ENCODE measurements at places on chromosomes 6 and 20.
A peak's percentile ranks its signal among the peaks of the same experiment; 100 is the strongest.

- no peaks in the 10 kb centered on the region for H3K36me3 ChIP-seq
- H3K27ac ChIP-seq: no peak overlapping the region
- H3K4me1 ChIP-seq: peaks cover 2% of the 10 kb centered on the region
- no peak overlapping the region for H3K4me3 ChIP-seq
- peak; percentile 67 for DNase-seq
- peaks cover 61% of the 10 kb centered on the region for H3K27me3 ChIP-seq
Measured at GRCh38 chr6:32868257-32868788, 14.3 kb downstream of the PSMB9 start.

DNA sequence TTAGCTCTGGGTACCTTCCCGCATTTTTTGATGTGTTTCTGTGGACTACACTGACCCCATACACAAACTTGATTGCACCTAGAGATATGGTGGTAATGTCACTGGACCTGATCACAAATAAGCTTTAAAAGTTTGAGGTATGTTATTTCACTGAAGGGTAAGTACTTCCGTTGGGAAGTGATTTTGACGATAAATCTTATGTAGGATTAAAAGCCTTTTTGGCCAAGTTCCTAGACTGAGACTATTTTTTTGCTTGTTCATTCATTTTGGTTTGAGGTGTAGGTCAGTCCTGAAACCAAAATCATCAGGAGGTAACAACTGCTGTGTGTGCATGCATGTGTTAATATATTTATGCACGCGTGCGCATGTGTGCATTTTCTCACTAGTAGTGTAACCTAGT, 336.3 kb downstream of the TFAP2A start:
- H3K4me1 ChIP-seq: no peaks in the 10 kb centered on the region
- no peaks in the 10 kb centered on the region for H3K36me3 ChIP-seq
- no peak overlapping the region for H3K27ac ChIP-seq
- peaks cover 5% of the 10 kb centered on the region for H3K27me3 ChIP-seq
- no peak overlapping the region for H3K4me3 ChIP-seq

GRCh38 chr6:43776115-43776798, 6.2 kb downstream of the VEGFA start:
- H3K4me3 ChIP-seq: no peak overlapping the region
- no peak for DNase-seq
- H3K4me1 ChIP-seq: peaks cover 32% of the 10 kb centered on the region
- H3K36me3 ChIP-seq: peaks cover 18% of the 10 kb centered on the region

- H3K27me3 ChIP-seq: no peaks in the 10 kb centered on the region
- no peak overlapping the region for H3K4me3 ChIP-seq
- H3K36me3 ChIP-seq: no peaks in the 10 kb centered on the region
- H3K27ac ChIP-seq: no peak overlapping the region
- no peaks in the 10 kb centered on the region for H3K4me1 ChIP-seq
Measured at GRCh38 chr6:168045141-168045691, 33.8 kb downstream of the FRMD1 start.

- no peak overlapping the region for H3K27ac ChIP-seq
- H3K4me1 ChIP-seq: peaks cover 11% of the 10 kb centered on the region
- H3K27me3 ChIP-seq: peaks cover 5% of the 10 kb centered on the region
- no peak overlapping the region for H3K4me3 ChIP-seq
Measured at GRCh38 chr6:122730775-122731386, 48.6 kb upstream of the FABP7 start.

GRCh38 chr6:100504786-100505737, 40.3 kb upstream of the SIM1 start:
- no peak for DNase-seq
- H3K4me1 ChIP-seq: peaks cover 2% of the 10 kb centered on the region
- no peak overlapping the region for H3K4me3 ChIP-seq
- H3K27ac ChIP-seq: no peak overlapping the region
- no peaks in the 10 kb centered on the region for H3K27me3 ChIP-seq

- H3K27me3 ChIP-seq: no peaks in the 10 kb centered on the region
- no peak overlapping the region for H3K27ac ChIP-seq
- DNase-seq: no peak
Measured at GRCh38 chr6:167338541-167339117, 13.7 kb downstream of the TTLL2 start.

GRCh38 chr20:37457921-37458320, 63.1 kb upstream of the NNAT start:
- no peaks in the 10 kb centered on the region for H3K36me3 ChIP-seq
- H3K4me1 ChIP-seq: no peaks in the 10 kb centered on the region
- H3K27me3 ChIP-seq: peaks cover 14% of the 10 kb centered on the region
- no peak for DNase-seq

DNA sequence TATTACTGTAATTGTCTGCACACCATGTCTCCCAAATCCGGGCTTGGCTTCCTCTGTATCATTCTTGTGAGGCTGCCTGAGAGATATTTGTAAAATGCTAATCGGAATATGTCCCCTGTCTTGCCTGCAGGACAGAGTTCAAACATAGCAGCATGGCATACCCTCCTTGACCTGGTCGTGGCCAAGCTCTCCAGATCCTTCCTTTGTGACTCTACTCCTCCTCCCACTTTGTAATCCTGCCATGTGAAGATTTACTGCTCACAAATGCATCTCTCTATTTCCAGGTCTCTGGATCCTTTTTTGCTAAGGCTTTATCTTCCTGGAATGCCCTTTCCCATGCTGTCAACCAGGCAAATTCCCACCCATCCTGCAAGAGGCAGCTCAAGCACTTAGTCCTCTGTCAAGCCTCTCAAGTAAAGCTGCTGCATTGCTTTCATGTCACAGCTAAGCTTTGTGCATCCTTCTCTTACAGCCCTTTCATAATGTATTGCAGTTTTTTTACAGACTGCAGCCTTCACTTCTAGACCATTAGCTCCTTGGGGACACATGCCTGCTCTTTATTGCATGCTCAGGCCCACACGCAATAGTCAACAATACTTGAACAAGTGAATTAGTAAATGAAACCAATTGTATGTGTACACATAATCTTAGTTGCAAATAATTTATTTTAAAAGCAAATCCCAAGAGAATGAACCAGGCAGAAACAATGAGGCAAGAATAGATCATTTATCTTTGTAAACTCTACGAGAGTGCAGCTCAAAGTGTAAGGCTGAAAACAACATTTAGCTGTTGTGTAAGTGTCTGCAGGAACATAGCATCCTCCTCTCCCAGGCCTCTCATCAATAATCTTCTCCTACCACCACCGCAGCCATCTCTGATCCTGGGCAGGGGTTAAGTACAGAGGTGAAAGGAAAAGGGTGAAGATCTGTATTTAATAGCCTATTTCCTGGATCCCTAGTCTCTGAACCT, 45.8 kb downstream of the HIVEP2 start:
- peaks cover 26% of the 10 kb centered on the region for H3K4me1 ChIP-seq
- no peak for DNase-seq
- H3K27ac ChIP-seq: no peak overlapping the region
- no peaks in the 10 kb centered on the region for H3K27me3 ChIP-seq
- peaks cover 2% of the 10 kb centered on the region for H3K36me3 ChIP-seq
- no peak overlapping the region for H3K4me3 ChIP-seq

GRCh38 chr6:10725716-10726115, 2.8 kb downstream of the TMEM14C start:
- H3K27me3 ChIP-seq: no peaks in the 10 kb centered on the region
- peaks cover 13% of the 10 kb centered on the region for H3K36me3 ChIP-seq
- H3K4me1 ChIP-seq: peaks cover 26% of the 10 kb centered on the region
- peak overlapping the region; percentile 49 for H3K4me3 ChIP-seq

DNA sequence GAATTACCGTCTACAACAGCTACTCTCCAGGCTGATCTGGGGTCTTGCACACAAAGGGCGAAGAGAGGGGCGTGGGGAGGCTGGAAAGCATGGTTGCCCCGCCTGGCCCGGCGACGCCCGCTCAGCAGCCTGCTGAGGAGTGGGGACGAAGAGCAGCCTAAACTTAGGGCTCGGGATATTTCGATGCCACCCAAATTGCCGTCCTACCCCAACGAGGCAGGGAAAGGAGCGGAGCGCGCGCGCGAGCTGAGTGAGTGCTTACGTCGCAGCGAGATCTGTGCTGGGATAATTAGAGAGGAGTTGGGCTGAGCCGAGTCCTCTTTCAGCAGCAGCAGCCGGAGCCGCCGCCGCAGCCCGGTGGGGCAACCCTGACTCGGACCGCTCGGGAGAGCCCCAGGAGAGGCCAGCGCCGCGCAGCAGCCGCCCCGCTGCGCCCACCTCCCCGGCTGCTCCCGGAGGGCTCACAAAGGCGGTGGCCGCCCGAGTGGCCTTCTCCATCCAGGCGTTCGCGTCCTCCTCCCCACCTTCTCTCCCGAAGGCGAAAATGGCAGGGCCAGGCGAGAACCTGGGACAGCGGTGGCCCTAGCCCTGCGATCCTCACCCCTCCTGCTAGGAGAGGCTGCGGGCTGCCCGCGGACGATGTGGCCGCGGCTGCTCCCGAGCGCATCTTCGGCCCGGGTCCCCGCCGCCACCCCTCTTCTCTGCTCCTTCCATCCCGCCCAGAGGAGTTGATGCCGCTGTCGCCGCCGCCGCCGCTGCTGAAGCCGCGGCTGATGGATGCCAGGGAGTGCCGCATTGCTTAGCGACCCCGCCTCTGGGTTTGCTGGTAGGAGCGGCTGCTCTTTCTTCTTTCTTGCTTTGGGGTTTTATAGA, at the start of gene CLVS2:
Gene CLVS2 (plus strand): TSS at position 315 of the 873 bp plus-strand sequence. CDS start 1,543 bp downstream, outside the sequence.
- peak within 1 kb of the TSS; percentile 76 for H3K4me3 ChIP-seq
- no peaks in the 10 kb centered on the region for H3K36me3 ChIP-seq
- peaks cover 54% of the 10 kb centered on the region for H3K27me3 ChIP-seq
- DNase-seq: peak; percentile 23
- H3K4me1 ChIP-seq: peaks cover 4% of the 10 kb centered on the region

DNA sequence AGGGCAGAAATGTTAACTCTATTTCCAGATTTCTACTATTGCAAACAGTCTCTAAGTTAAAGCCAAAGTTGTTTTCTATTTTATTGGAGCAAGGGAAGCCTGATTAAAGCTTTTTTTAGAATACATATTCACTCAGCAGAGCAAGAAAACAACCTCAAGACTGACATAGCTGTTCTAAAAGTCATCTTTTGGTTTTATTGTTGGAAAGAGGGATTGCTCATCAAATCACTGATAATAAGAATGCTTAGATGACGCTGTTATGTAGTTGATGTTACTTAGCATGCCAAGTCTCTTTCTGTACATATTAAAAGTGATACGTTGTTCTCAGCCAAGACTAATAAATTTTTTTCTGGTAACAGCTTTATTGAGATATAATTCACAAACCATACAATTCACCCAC, 172.6 kb upstream of the LAMA2 start:
- no peaks in the 10 kb centered on the region for H3K4me1 ChIP-seq
- no peaks in the 10 kb centered on the region for H3K36me3 ChIP-seq
- H3K27me3 ChIP-seq: no peaks in the 10 kb centered on the region
- H3K27ac ChIP-seq: no peak overlapping the region
- no peak overlapping the region for H3K4me3 ChIP-seq

GRCh38 chr6:129895692-129896091, 34.6 kb upstream of the TMEM244 start:
- no peaks in the 10 kb centered on the region for H3K27me3 ChIP-seq
- no peaks in the 10 kb centered on the region for H3K36me3 ChIP-seq
- no peak for DNase-seq
- H3K4me1 ChIP-seq: no peaks in the 10 kb centered on the region
- H3K4me3 ChIP-seq: no peak overlapping the region

DNA sequence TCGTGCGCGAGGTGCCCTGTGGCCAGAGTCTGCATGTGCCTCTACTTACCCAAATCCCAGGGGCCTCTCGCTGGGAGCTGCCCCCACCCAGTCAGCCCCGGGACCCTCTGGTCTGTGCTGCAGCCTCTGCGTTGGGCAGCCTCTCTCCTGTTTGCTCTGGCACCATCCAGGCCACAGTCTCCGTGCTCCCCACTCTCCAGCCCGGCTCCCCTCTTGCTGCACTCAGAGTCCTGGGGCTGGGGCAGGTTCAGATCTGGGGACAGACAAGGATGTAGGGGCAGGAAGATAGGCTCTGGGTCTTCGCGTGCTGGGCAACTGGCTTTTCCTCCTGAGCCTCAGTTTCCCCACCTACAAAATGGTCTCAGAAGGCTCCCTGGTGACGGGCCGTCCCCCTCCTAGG, 70.8 kb upstream of the GATA5 start:
- H3K4me1 ChIP-seq: peaks cover 4% of the 10 kb centered on the region
- H3K4me3 ChIP-seq: no peak overlapping the region
- H3K27ac ChIP-seq: no peak overlapping the region
- DNase-seq: no peak
- H3K27me3 ChIP-seq: peaks cover 12% of the 10 kb centered on the region

GRCh38 chr20:49567421-49568277, at the start of gene PTGIS:
PTGIS (minus strand) TSS chr20:49568137; CDS start chr20:49568116, 21 bp downstream.
- peak within 1 kb of the TSS; percentile 73 for H3K4me3 ChIP-seq
- H3K36me3 ChIP-seq: no peaks in the 10 kb centered on the region
- H3K27me3 ChIP-seq: peaks cover 2% of the 10 kb centered on the region

- DNase-seq: no peak
- no peaks in the 10 kb centered on the region for H3K36me3 ChIP-seq
- H3K4me3 ChIP-seq: no peak overlapping the region
- no peak overlapping the region for H3K27ac ChIP-seq
- no peaks in the 10 kb centered on the region for H3K4me1 ChIP-seq
Measured at GRCh38 chr20:64232794-64233193, 22.8 kb upstream of the PCMTD2 start.

DNA sequence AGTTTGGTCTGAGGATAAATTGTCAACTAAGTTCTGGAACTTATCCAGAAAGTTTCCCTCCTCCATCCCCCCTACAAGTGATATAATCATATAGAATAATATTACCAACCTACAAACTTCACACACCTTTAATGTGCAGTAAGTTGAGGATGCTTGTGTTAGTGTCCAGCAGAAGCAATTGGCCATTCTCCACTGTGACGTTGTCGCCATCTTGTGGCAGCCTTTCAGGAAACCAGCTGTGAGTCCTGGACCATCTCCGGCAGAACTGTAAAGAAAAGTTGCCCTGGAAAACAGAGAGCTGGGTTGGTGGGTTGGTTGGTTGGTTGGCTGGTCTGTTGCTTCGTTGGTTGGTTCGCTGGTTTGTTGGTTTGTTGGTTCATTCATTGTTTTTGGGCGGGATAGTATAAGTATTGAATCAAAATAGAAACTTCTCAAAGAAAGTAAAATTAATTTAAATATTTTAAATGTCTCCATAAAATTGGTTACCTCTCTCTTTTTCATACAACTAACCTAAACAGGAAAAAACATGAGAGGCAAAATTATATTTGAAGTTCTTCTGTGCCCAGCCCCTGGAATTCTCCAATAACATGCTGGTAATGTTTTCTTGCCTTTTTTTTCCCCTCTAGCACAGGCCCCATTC, 127.5 kb downstream of the PKHD1 start:
- H3K27me3 ChIP-seq: peaks cover 6% of the 10 kb centered on the region
- peak; percentile 61 for DNase-seq
- H3K4me3 ChIP-seq: no peak overlapping the region
- H3K4me1 ChIP-seq: no peaks in the 10 kb centered on the region
- H3K27ac ChIP-seq: no peak overlapping the region

Data from progenitor cell of endocrine pancreas (in vitro differentiated cells).